Fibroblast of skin of abdomen (primary cell): ENCODE measurements at places on chromosomes 5 and 9.
A peak's percentile ranks its signal among the peaks of the same experiment; 100 is the strongest.

GRCh38 chr5:125582352-125582751 is 835.9 kb upstream of the ZNF608 start:
- DNase-seq, result peak; percentile 63

DNA sequence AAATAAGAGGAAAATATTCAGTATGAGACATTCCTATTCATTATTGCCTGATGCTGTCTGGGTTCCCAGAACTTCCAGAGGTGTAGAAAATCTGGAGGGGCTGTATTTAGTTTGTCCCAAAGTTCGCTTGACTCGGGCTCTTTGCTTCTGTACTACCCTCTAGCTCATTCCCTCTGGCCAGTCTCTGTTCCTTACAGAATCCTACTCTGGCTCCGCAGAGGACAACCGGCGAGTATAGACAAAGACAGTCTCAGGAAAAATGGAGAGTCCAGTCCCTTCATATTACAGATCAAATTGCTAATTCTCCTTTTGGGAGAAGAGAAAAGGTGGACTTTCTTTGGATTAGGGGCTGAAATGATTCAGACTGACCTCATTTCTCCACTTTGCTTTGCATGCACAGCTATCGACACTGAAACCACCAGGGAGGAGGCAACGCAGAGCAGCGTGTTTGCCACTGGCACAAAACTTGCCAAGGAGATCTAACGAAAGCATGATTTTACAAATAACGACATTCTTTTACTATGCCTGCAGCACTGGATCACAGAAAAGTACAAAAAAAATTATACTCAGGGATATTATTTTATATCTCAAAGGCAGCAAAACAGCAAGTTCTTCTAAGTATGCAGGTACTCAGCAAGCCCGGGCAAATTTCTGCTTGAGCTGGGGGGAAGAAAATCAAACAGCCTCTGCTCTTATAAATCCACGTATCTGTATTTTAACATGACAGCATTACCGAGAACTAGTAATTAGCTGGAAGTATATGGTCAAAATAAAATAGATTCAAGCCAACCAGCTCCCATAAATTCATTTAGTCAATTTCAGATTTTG is 279.7 kb downstream of the NPR3 start:
- DNase-seq, result no peak

DNA sequence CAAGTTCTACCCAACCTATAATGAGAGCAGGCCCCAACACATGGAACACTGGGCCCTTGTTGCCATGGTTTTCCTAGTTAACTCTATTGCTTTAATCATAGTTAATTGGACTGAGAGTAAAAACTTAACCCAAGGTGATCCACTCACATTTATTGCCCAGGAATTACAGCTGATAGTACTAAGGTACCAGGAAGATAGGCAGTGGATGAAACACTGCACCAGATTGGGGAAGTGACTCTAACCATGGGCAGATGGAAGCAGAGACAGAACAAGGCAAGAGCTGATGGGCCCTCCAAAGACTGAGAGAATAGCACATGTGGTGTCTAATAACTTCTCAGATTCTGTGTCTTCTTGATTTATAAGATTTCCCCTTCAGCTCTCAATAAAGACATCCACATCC is 145.7 kb upstream of the TRIM32 start:
- no peak for DNase-seq

GRCh38 chr5:147152086-147152485 is 82.7 kb upstream of the STK32A start:
- DNase-seq, result no peak

DNA sequence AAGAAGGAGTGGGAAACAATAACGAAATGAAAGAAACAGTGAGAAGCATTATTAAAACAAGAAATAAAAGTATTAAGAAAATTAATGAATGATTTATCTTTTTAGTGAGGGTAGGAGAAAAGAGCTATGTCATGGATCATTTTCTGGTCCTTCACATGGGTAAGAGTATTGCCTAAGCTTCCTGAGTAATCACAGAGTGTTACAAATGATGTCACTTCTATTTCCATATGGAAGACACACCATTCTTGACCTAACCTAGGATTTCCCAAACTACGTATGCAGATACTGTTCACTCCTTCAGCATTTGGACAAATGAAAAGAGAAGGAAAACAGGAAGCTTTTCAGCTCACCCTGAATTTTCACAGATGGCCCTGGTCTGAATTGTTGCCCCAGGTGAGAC is 3.3 kb upstream of the TSLP start:
- DNase-seq, result no peak

DNA sequence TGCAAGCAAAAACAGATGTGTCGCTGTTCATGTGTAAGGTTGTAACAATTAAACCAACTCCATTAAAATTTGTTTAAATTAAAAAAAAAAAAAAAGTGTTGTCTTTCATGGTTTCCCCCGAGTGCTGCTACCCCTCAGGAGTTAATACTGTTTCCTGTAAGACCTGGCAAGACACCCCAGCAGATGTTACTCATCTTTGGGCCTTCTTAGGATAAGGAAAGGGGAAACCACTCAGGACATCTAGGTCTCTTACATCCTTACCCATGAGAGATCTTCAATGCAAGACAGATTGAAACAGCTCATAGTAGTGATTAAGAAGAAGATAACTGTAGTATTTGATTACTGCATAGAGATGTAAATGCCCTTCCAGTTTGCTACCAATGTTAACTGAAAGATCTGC is 33.5 kb upstream of the F2R start:
- peak; percentile 30 for DNase-seq

- DNase-seq, result no peak
Measured at GRCh38 chr5:171888051-171888481, 102.4 kb downstream of the SMIM23 start.

GRCh38 chr9:81549500-81550206 is 139.7 kb downstream of the TLE1 start:
- DNase-seq, result no peak

- DNase-seq, result no peak
Measured at GRCh38 chr5:7801891-7802614, 48.9 kb downstream of the CFAP90 start.

DNA sequence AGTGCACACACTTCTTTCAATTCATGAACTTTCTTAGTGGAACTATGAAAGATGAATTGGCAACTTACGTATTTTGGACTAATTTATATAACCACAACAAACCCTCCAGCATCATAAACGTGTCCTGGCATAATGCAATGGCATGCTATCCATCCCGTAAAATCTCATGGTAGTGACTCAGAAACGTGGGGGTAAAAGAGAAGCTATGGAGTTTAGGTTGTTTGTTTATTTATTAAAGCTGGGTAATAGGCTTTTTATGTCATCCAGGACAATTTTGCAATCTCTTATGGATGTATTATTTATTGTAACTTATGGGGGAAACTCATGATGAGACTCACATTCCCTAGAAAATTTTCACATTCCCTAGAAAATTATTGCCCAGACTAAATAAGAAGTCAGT is 106.3 kb downstream of the GDA start:
- DNase-seq, result no peak

GRCh38 chr5:25006237-25006636 is 361.5 kb upstream of the CDH10 start:
- no peak for DNase-seq

GRCh38 chr9:19028835-19029451 is 4.1 kb downstream of the SAXO1 start:
- peak; percentile 65 for DNase-seq
